ENCODE measurements at places on chromosomes 5 and 9.

DNA sequence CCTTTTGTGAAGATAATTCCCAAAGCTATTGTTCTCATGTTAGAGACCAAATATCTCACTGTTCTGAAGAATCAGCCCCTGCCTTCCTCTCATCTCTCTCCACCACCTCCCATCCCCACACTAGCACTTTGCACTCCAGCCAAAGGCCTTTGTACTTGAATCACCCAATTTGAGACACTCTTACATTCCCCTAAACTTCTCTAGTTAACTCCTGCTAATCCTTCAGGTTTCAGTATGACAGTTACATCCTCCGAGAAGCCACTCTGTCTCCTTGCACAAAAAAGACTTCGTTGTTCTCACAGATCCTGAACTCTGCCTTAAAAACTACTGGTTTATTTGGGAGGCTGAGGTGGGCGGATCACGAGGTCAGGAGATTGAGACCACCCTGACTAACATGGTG, 227.5 kb downstream of the PIK3R1 start:
- DNase-seq, result no peak

DNA sequence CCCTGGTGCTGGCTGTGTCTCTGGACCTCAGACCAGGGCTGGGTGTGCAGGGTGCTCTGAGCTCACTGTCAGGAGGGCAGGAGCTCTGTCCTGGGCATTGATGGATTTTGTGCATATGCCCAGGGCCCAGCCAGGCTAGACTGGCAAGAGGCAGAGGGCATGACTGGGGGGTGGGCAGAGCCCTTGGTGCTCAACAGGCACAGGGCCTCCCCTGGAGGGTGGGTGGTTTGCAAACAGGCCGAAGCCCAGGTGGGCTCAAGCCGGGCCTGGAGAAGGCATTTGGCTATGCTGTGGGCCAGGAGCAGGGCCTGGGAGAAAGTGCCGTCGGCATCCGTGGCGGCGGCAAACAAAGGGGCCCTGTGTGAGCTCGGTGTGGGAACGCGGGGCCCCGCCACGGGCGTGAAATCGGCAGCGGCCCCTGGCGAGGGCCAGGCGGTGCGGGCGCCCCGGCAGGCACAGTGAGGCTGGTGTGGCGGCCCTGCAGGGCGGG, 1.9 kb upstream of the NRARP start:
- DNase-seq, result no peak

DNA sequence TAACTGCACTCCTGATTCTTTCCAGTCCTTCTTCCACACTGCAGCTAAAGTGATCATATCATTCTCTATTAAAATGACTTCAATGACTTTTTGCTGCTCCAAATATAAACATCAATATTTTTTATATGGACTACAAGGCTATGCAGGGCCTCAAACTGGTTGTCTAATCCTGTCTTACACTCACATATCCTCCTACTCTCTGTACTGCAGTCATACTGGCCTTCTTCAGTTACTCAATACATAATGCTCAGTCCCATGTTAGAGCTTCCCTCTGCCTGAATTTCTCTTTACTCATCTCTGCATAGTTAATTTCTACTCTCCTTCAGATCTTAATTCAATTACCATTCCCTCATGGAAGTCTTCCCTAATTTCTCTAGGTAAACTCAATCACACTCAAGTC, 3.4 kb downstream of the MEIKIN start:
- DNase-seq, result no peak

DNA sequence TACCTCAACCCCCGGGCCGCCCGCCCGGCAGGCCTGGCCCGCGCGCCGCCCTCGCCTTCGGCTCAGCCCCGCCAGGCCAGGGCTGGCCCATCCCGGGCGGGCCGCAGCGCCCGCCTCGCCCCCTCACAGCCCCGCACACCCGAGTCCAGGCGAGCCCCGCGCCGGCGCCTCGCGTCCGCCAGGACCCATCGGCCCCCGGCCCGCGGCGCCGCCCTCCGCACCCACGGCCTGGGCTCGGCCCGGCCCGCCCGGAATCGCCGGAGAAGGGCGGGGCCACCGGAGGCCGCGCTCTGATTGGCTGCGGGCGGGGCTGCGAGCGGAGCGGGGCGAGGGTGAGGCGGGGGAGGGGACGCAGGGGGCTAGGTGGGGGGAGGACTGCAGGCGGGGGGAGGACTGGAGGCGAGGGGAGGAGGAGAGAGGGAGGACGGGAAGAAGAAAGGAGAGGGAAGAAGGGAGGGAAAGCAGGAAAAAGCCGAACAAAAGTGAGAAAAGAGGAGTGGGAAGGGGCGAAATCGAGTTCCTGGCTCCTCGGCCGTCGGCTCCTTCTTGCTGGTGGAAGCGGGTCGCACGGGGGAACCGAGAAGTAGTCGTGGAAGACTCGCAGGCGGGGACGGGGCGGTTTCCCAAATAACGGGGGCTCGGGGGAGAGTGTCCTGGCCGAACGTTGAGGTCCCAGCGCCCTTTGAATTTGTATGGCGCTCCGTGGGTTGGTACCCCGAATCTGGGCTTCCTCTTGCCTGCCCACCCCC, 472 bp upstream of the UBTD2 start:
- peak; percentile 51 for DNase-seq

DNA sequence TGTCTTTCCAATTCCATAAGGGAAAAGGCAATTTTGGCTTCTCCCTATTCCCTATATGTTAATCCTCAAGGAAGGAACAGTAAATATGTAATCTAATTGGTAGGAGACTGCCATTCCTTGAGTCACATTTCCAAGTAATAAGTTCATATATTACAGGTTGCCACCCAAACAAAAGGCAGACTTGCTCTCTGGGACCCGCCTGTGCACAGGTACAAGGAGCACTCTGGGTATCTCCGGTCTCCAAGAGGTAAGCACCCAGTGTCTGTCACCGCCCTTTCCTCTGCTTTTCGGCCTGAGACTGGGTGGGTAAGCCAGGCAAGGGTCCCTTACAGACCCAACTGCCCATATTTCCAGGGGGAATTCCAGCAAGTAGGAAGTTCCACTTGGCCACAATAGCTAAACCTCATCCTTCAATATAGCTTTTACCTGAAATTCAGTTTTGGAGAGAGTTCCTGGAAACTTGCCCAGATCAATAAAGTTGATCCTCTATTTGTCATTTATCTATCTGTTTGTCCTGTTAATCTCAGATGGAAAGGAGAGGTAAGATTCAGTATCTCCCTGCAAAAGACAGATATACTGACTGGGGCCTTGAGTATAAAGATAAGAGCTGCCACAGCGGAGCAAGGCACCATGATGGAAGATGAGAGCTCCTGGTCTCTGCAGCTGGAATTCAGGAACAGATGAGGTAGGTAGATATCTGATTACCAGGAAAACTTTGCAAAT, 81.8 kb downstream of the SUSD1 start:
- DNase-seq, result no peak

- no peak for DNase-seq
Measured at GRCh38 chr9:95463148-95464060, 53.4 kb downstream of the PTCH1 start.

GRCh38 chr9:97632248-97632984, 752 bp downstream of the TSTD2 start:
- peak; percentile 68 for DNase-seq

DNA sequence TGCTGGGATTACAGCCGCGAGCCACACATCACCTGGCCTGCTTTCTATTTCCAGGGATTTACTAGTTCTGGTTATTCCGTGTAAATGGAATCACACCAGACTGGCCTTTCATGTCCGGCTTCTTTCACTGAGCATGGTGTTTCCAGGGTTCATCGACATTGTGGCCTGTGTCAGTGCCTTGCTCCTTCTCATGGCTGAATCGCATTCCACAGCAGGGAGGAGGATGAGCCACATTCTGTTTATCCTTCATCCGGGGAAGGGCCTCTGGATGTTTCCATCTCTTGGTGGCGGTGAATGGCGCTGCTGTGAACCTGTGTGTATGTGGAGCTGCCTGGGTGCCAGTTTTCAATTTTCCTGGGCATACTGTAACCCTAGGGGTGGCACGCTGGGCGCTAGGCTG, 58.7 kb upstream of the RNU6ATAC start:
- no peak for DNase-seq

- DNase-seq, result no peak
Measured at GRCh38 chr5:173339286-173339685, 11.1 kb upstream of the STC2 start.

Measured in NCI-H1436 (cell line).